ENCODE measurements at places on chromosomes 7 and 10. TPM values are rescaled to one million over a fixed set of nuclear protein-coding genes. Genes with fewer than 3 reads are reported as not detected.

The FBXO24 gene
- 0.28 TPM for total RNA-seq

The KNDC1 gene
- total RNA-seq: 0.85 TPM

The SFRP4 gene
- 12.3 TPM for total RNA-seq

The COL17A1 gene
- total RNA-seq: 1.2 TPM

The KLHL7 gene
- total RNA-seq: 34.7 TPM

The CALCR gene
- not detected for total RNA-seq

The ZNF804B gene
- not detected for total RNA-seq

The PRF1 gene
- total RNA-seq: not detected

The TMEM139 gene
- total RNA-seq: not detected

The NME8 gene
- total RNA-seq: not detected

The OR2A42 gene
- total RNA-seq: not detected

The MMD2 gene
- not detected for total RNA-seq

The C7orf33 gene
- total RNA-seq: not detected

The NEURL1 gene
- under 0.01 TPM for total RNA-seq

The LRIT1 gene
- total RNA-seq: not detected
